ENCODE measurements at places on chromosomes 7 and 10. TPM values are rescaled to one million over a fixed set of nuclear protein-coding genes. Genes with fewer than 3 reads are reported as not detected.
A peak's percentile ranks its signal among the peaks of the same experiment; 100 is the strongest.

DNA sequence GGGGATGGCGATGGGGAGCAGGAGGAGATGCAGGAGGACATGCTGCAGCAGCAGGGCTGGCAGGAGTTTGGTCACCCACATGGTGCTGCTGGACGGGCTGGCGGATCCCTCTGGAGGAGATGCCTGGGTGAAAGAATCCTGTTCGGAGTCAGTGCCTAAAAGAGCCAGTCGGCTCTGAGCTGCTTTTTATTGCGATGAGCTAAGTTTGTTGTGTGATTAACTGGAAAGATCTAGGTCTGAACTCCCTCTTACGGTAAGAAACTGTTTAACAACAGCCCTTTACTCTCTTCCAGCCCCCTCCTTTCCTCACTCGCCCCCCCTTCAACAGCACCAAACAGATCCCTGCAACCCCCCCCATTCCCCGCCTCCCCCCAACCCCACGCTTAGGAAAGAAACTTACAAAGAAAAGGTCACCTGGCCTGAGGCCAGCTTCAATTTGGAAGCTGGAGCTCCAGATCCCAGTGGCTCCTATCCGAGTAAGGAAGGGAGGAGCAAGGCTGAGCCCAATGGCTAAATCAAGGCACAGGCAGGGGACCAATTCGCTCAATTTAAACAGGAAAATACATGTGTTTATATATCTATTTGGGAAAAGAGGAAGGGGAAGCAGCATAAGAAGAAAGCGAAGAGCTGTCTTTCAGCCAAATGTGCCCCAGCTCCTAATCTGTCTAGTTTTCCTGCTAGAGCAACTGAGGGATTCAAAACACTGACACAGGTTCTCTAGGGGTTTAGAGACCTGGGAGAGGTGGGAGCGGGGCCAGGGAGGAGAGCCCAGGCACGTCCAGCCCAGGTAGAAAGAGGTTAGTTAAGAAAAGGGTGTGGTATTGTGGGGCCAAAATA lies at the start of gene HGF:
TSS of gene HGF (minus strand) at position 157 of the 837 bp plus-strand sequence. CDS start at position 81, 76 bp downstream.
- peak; percentile 32 for DNase-seq

DNA sequence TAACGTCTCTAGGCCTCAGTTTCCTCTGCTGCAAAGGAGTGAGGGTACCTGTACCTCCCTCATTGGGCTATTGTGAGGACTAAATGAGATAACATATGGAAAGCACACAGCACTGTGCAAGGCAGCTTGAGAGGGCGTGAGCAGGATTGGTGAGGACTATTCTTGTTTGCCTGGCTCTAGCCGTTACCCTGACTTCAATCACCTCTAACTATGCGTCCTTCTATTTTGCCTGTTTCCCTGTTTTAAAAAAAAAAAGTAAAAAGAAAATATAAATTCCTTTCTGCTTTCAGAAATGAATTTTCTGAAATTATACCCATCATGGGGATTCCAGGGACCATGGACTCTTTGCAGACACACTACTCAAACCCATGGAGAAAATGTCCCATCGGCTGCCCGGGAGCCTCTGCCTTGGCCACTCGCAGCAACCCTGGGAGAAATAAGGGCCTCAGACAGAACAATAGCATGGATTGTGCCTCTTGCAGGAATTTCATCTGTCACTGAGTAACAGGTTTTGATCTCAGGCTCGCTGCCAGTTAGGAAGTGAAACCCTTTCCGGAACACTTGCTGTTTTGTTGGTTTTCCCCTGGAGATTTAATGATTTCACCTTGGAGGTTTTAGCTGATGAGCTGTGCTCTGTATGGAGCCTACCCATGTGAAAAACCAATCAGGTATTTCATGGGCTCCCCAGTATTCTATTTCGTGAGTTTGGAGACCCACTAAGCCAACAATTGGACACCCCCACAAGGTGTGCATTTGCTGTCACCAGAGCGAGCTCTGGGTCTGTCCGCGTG lies 55.6 kb downstream of the STEAP1B start:
- peak; percentile 67 for DNase-seq

DNA sequence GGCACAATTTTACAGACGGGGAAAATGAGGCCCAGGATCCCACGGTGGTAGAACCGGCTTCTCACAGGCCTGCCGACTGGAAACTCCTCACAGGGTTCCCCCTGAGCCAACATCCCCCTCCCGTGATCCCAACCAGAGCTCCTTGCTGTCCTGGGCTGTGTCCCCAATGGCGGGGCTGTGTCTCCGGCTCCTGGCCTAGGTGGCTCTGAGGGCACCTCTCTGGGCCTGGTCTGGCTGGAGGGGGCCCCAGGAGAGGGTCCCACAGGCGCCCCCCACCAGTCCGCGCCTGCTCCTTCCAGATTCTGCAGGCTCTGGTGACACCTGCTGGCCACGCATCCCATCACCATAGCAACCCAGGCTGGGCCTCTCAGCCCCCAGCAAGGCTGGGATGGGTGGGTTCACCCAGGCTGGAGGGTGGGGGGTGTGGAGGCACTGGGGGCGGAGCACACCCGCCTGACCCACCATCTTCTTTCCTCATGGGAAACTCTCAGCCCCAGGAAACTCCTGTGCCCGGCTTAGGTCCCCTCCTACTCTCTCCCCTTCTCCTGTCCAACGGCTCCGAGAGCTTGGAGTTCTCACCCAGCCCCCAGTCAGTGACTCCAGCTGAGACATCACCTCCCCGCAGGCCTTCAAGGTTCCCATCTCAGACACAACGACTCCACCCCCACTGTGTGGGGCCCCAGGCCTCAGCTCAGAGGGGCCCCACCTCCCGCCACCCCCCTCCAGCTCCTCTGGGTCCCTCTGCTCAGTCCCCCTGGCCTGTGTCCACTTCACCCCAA lies 27.1 kb upstream of the TNRC18 start:
- DNase-seq, result peak; percentile 75

DNA sequence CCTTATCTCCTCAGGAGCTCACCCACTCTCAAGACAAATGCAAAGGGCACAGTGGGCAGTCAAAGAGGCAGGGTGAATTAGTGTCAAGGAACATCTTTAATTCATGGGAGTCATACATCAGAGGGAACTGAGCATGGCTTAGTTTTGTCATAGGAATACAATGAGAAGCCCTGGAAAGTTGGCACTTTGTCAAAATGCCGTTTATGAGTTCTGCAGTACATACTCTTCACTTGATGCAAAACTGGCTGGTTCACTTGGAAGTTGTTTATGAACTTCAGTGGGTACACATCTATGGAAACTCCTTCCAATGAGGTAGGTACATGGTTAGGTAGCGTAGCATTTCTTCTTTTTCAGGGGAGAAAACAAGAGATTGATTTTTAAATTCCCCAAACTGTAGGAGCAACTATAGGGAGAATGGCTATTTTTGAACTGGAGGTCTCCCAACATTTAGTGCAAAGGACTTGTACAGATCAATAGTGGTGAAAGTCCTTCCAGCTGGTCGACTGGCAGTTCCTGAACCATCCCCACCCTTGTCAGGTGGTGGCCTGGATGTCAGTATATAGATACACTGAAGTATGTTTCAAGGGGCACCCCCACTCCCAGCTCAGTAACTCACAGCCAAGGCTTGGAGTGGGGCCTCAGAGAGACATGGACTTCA lies 580.5 kb downstream of the REEP3 start:
- DNase-seq, result no peak

GRCh38 chr10:33248638-33249037 lies 85.8 kb downstream of the NRP1 start:
- no peak for DNase-seq

- no peak for DNase-seq
Measured at GRCh38 chr10:112145263-112145662, 38.3 kb downstream of the GPAM start.

DNA sequence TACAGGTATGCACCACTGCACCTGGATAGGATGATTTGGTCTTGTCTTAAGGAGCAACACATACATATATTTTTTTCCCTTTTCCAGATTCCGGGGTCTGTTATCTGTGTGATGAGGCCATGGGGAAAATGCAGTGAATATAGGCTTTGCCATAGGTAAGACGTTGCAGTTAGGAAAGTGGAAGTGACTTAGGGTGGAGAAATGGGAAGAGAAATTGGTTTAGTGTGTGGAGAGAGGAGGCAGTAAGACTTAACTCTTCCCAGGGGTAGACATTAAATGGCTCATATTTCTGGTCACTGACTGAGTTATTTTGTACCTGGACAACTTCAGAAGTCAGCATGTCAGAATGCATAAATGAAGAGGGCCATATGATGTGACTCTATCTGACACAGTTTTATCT lies 66.7 kb downstream of the PFKFB3 start:
- DNase-seq, result no peak

DNA sequence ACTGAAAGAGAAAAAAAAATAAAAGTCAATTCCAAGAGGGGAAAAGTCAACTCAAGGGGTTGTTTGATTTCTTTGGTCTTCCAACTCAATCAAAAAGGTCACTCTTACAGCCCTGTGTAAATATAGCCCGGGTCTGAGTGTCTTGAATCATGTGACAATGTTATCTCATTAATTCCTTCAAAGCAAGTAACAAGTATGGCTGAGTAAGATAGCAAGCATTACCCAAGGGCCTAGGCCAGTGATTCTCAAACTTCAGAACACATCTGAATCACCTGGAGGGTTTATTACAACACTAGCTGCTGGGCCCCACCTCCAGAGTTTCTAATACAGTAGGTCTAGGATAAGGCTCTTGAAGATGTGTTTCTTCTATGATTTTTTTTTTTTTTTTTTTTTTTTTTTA lies 125.0 kb downstream of the PRLHR start:
- DNase-seq, result no peak

DNA sequence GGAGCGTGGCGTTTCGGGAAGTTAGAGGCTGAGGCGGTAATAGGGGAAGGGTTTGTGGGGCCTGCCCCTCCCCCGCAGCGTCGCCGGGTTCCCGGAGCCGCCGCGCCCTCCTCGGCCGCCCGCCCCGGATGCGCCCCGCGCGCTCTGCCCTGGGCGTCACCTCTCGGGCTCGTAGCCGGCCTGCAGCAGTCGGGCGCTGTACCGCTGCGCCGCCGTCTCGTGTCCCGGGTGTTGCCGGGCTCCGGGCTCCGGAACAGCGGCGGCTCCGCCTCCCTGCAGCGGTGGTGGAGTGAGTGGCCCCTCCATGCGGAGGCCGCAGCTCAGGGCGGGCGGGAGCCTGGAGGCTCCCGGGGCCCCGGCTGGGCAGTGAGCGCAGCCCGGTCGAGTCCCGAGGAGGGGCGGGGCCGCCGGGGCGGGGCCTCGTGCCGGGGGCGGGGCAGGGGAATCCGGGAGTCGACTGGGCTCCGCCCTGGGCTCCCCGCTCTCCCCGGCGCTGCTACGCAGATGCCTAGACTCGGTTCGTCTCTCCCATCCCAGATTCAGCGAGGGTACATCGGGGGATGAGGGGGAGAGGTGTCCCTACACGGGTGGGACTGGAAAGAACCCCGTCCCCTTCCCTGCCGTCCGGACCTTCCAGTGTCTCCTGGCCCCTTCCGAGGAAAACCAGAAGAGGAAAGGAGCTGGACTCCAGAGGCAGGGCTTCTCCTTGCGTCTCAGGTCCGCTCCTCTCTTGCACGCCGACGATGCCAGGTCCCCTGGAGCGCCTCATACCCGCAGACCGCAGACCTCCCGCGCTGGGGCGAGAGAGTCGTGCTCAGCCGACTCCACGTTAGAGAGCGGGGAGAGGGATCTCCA lies at the start of gene IMPDH1:
TSS of gene IMPDH1 (minus strand) at position 387 of the 855 bp plus-strand sequence. CDS start at position 306, 81 bp downstream.
- peak; percentile 93 for DNase-seq

GRCh38 chr10:33937036-33937730 lies 602.7 kb upstream of the NRP1 start:
- DNase-seq, result no peak

DNA sequence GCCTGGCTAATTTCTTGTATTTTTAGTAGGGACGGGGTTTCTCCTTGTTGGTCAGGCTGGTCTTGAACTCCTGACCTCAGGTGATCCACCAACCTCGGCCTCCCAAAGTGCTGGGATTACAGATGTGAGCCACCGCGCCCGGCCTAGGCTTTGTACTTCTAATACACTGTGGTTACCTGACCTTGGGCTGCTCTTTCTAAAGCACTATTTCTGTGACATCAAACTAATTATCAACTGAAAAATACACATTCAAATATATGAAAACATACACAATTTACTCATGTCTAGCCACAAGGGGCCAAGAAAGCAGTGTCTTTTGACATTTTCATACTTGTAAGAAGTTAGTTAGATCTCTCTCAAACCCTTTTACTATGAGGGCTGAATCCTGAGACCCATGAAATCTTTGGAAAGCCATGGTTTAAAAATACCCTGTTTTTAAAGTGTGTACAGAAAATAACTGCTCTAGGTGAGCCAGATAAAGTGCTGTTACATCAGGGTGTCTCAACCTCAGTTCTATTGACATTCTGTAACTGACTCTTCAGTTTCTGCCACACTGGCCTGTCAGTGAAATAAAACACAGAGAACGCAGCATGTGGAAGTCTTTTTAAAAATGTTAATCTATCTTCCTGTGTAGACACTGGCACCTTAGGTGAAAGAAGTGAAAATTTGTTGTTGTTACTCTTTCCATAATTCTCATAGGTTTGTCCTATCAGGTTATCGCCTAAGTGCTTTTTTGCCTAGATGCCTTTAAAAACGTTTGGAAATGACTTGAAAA lies 58.8 kb downstream of the CREM start:
- no peak for DNase-seq

GRCh38 chr7:28116041-28116440 lies 64.6 kb downstream of the JAZF1 start:
- no peak for DNase-seq

GRCh38 chr10:34454590-34455261 lies 360.4 kb downstream of the PARD3 start:
- no peak for DNase-seq

GRCh38 chr10:60362461-60362860 lies 27.2 kb downstream of the ANK3 start:
- no peak for DNase-seq

DNA sequence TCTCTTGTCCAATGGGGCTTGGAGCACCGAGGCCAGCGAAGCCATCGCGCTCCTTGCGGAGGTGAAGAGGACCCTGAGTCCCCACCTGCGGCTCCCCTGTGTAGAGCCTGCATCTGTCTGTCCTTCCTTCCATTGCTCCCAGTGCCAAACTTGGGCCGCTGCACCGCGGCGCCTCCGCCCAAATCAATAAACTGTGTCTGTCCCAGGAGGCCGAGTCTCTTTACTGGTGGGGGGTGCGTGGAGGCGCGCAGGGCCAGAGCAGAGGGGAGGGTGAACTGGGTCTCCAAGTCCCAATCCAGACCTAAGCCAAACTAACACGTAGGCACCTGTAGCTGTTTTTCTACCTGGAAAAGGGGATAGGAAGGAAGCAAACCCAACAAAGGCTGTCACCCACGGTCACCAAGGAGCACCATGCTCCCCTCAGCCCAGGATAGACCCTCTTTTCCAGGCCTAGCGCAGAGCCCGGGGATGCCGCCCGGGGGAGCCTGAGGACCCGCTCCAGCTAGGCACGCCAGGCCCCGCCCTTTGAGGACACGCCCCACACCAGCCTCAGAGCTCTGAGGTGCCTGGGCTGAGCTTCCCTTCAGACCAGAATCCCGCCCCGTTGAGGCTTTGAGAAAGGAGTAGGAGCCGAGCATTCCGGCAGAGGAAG lies 1.2 kb upstream of the CHAT start:
- no peak for DNase-seq

Gene MXI1
- total RNA-seq, result 139 TPM

Gene TFEC
- 3.8 TPM for total RNA-seq

Gene SFRP5
- 0.41 TPM for total RNA-seq

Gene SRI
- 670 TPM for total RNA-seq

Gene R3HCC1L
- 18.8 TPM for total RNA-seq

Gene AGMO
- 3.0 TPM for total RNA-seq
